GM12878 (cell line): ENCODE measurements at places on chromosomes 4 and X.

DNA sequence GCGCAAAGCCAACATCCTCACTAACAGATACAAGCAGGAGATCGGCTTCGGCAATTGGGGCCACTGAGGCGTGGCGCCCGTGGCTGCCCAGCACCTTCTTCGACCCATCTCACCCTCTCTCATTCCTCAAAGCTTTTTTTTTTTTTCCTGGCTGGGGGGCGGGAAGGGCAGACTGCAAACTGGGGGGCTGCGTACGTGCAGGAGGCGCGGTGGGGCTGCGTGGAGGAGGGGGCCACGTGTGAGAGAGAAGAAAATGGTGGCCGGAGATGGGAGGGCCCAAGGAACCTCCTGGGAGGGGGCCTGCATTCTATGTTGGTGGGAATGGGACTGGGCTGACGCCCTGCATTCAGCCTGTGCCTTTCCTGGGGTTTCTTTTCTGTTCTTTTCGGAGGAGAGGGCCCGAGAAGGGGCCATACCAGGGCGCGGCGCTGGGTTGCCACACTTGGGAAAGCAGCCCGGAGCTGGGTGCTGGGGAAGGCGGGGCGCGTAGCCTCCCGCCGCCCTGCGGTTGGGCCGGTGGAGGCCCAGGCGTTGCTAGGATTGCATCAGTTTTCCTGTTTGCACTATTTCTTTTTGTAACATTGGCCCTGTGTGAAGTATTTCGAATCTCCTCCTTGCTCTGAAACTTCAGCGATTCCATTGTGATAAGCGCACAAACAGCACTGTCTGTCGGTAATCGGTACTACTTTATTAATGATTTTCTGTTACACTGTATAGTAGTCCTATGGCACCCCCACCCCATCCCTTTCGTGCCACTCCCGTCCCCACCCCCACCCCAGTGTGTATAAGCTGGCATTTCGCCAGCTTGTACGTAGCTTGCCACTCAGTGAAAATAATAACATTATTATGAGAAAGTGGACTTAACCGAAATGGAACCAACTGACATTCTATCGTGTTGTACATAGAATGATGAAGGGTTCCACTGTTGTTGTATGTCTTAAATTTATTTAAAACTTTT lies 4.5 kb downstream of the MID1IP1 start:
- DNase-seq = no peak

- DNase-seq = no peak
Measured at GRCh38 chr4:29538889-29539646, 1181.1 kb upstream of the PCDH7 start.

DNA sequence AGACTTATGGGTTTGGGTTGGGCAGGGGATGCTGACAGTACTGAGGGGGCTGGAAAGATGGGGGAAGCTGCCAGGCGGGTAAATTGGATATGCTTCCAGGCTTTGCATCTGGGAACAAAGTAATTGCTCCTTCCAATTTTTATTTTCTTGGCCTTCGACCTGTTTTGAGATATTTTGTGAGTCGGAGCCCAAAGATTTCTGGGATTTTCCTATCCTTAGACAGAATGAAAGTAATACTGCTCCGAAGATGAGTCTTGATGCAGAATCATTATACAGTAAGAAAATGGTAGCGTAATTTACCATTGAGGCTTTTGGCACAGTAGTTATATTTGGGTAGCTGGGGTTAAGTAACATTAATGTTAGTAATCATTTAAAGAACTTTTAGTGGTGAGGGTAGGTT lies 1.4 kb downstream of the SMARCA5 start:
- no peak for DNase-seq

DNA sequence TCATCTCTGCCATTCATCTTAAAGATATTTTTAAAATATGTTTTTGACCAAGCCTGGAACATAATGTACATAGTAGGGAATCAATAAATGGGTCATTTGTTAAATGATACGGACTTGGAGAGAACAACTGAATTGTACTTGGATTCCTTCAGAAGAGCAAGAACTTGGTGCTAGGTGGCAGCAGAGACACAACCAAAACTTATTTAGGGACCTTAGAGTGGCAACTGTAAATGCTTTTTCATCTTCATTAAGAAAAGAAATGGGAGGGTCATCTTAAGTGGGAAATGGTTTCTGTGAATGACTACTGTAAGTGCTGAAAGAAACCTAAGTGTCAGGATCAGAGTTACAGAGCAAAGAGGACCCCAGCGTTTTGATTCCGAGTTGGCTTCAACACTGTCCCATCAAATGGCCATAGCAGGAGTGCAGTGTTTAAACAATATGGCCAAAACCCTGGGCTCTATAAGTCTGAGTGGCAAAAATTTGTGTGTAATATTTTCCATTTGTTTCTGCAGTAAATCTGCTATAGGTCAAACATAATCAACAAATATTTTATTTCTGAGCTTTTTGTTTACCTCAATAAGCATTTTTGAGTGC lies 213.6 kb downstream of the PALLD start:
- DNase-seq = no peak

DNA sequence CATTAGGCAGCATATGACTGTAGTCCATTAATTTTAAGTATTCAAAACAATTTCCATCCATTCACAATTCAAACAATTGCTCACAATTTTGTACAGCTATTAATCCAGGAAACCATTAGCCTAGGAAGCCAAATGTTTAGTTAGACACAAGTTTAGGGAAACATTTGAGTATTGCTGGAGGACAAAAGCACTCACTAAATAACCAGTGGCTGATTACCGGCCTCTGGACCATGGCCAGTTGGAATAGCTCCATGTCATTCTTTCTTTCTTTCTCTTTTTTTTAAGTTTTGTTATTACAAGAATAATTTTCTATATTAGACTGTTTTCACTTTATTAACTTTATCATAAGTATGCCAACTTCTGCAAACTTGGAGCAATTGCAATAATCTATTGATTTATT lies 31.3 kb downstream of the TRIML2 start:
- no peak for DNase-seq

- no peak for DNase-seq
Measured at GRCh38 chrX:4830880-4831557, 1117.6 kb upstream of the PRKX start.

GRCh38 chr4:185500035-185500434 lies 28.5 kb upstream of the CCDC110 start:
- no peak for DNase-seq

DNA sequence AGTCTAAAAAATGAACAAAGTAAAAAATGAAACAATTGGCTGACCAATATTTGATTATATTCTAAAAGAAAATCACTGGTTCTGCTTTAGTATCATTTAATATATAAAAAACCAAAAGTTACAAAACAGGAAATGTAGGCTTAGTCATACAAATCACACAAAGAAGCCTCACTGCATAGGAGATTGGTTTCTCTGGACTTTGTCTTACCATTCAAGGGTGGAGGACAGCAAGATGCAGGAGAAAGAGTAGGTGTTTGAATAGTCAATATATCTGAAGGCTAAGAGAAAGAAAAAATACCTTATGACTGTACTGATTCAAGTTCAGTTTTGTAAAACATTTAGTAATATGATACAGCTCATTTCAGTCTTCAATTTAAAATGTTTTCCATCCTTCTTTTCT lies 28.6 kb upstream of the TAF9B start:
- DNase-seq = no peak

DNA sequence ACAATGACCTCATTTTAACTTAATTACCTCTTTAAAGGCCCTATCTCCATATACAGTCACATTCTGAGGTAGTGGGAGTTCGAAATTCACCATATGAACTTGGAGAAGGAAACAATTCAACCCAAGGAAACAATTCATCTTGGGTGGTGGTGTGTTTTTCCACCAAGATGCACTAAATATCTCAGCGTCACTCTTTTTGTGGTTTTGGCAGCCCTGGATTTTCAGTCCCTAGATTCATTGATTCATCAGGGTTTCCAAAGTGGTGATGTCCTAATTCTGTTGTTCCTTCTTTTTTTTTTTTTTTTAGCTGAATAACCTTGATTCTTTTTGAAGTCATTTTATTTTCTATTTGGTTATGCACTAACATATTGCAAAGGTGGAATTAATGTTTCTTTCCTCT lies 162.6 kb upstream of the RAPGEF2 start:
- DNase-seq = no peak

DNA sequence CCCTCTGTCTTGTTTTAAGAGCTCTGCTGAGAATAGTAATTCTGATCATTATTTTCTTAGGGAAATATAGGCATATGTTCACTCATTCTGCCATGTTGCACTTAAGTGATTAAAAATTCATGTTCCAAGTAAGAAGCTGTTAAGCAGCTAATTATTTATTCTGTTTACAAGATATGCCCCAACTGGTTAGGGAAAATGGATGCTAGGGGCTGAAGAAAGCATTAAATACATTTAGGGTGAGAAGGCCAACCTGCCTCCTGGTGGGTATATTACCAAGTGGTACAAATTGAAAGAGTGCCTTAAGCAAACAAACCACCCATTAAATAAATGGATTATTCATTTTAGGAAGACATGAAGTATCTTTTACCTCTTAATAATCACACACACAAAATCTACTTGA lies 392.6 kb upstream of the EPHA5 start:
- no peak for DNase-seq

DNA sequence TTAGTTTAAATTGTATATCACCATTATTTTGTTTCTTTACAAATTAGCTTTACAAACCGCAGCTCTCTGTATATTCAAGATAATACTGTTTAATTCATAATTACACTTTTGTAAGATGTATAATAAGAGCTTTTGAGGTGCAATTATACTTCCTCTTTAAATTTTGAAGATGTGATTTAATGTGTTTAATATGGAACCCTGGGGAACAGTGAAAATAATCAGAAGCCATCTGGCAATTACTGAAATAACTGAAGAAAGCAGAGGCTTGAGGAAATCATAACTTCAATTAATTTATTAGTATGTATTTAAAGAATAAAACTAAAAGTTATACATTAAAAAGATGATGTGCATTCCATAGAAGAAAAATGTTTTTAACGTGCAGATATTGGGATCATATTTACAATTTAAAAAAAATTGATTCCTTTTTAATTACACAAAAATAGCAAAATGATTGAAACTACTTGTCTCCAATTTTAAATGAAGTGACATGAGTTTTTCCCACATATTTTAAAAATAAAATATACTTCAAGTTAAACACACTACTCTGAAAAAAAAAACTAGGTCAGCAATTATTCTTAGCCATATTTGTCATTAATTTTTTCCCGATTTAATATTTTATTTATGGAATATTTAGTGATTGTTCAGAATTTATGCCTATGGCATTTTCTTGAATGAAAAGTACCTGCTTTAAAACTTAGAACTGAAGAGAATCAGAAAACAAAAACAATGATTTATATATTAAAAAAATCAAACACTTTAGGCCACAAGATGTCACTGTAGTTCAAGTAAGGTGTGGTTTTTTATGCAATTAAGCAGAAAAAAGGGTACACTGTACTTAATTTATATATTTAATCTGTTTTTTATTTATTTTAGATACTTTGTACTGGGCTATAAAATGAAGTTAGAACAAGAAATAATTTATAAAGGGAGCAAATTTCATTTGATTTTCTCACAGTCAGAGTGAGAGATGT lies 942.7 kb upstream of the NDST4 start:
- DNase-seq = no peak

DNA sequence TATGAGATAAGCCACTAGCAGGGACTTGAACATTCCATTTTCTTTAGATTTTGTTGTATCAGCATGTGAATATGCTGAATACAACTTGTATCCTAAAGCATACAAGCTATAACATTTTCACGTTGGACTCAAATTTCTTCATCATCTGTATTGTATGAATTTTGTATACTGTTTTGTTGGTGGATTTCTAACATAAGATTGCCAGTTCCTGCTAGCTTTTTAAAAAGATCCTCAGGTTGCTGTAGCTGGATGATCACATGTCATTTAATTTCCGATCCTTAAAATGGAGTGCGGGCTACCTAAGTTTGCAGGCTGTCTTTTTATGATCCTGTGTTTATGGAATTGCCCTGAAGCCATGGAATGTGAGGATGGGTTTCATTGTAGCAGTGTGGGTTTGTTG lies 6.9 kb downstream of the PDLIM5 start:
- DNase-seq = no peak

- DNase-seq = no peak
Measured at GRCh38 chr4:94995684-94996394, 238.1 kb downstream of the BMPR1B start.

GRCh38 chrX:106585478-106585877 lies 26.3 kb upstream of the RADX start:
- no peak for DNase-seq

- DNase-seq = no peak
Measured at GRCh38 chr4:87188932-87189331, 31.5 kb downstream of the KLHL8 start.

- DNase-seq = no peak
Measured at GRCh38 chr4:48109413-48110263, 24.4 kb downstream of the TXK start.

DNA sequence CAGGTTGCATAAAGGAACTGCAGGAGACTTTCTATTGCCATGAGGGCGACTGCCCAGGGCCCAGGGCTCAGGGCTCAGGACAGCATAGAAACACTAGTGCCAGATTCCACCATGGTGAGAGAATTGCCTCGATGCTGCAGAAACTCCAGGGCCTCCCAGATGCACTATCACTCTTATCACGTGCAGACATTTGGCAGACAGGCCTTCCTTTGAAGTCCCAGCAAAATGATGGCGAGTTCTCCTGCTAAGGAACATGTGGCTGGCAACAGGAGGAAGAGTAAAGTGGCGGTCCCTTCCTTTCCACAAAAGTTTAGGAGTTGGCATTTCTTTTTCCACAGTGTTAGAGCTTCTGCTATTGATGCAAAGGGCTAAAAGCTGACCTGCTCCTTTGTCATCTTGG lies 214.0 kb upstream of the LNX1 start:
- no peak for DNase-seq

GRCh38 chrX:6262959-6263358 lies 34.3 kb upstream of the NLGN4X start:
- DNase-seq = no peak

DNA sequence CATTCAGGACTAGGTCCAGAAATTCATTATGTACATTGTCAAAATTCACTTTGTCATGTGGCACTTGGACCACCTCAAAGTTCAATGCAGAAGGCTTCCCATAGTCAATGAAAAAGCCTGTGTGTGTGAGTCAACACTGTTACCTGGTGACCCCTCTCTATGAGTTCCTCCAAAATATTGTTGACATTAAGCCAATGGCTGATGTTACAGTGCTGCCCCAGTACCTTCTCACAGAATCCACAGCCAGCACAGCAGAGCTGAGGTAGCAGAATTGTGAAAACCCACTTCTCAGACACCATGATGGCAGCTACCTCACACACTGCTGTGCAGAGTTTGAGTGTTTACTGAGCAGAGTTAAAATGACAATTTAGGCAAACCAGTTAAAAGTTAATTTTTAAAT lies 22.4 kb upstream of the UGT2B4 start:
- no peak for DNase-seq

DNA sequence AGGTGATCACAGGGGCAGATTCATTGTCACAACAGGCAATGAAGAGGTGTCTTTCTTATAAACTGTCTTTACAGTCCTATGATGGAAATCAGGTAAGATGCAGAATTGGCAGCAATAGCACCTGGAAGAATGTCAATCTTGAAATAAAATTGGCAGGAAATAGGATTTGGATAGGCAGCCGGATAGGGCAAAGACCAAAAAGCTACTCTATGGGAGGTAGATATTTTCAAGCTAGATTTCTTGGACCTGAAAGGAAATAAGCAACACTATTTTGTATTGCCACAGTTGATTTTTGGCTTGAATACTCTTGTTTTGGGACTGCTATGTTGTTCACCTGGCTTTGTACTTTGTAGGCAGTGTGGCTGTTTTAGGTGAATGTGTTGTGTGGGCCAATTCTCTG lies 314.2 kb downstream of the SLC7A11 start:
- no peak for DNase-seq
